ENCODE measurements at places on chromosomes 3 and 15. TPM values are rescaled to one million over a fixed set of nuclear protein-coding genes. Genes with fewer than 3 reads are reported as not detected.

Gene DAZL
- not detected for polyA plus RNA-seq

GRCh38 chr3:174440741-174441587 is 418.2 kb upstream of the NAALADL2 start:
- peak; percentile 93 for DNase-seq

DNA sequence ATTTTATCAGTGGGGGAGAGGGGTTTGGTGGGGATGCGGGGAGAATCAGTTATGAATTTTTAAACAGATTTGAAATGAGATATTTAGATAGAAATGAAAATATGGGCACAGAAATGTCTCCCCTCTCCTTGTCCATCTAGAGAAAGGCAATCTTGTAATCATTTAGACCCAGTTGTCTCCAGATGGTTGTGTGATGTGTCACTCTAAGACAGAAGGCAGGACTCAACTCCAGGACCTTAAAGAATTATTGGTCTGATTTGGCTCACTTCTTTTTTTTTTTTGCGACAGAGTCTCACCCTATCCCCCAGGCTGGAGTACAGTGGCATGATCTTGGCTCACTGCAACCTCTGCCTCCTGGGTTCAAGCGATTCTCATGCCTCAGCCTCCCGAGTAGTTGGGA is 77.2 kb downstream of the EOMES start:
- DNase-seq: no peak

DNA sequence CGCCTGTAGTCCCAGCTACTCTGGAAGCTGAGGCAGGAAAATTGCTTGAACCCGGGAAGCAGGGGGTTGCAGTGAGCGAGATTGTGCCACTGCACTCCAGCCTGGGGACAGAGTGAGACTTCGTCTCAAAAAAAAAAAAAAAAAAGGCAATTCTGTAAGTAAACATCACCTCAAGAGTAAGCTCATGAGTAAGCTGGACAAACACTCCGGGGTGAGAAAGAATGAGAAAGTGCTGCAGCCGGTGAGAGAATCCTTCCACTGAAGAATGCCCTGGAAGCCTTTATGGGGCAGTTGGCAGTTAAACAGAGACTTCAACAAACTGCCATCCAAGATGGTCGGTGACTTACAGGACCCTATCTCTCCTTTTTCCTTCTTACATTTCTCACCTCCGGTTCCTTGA is 47.5 kb downstream of the FEZF2 start:
- DNase-seq: no peak

DNA sequence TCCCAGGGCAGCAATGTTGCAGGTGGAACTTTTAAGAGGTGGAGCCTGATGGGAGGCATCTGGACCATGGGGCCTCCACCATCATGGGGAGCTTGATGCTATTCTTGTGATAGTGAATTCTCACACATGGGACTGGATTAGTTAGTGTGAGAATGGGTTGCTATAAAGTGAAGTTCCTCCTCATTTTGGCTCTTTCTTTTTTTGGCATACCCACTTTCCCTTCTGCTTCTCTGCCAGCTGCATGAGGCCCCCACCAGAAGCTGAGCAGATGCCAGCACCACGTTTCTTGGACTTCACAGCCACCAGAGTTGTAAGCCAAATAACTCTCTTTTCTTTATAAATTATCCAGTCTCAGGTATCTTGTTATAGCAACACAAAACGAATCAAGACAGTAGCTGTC is 101.0 kb downstream of the PEX5L start:
- DNase-seq: no peak

DNA sequence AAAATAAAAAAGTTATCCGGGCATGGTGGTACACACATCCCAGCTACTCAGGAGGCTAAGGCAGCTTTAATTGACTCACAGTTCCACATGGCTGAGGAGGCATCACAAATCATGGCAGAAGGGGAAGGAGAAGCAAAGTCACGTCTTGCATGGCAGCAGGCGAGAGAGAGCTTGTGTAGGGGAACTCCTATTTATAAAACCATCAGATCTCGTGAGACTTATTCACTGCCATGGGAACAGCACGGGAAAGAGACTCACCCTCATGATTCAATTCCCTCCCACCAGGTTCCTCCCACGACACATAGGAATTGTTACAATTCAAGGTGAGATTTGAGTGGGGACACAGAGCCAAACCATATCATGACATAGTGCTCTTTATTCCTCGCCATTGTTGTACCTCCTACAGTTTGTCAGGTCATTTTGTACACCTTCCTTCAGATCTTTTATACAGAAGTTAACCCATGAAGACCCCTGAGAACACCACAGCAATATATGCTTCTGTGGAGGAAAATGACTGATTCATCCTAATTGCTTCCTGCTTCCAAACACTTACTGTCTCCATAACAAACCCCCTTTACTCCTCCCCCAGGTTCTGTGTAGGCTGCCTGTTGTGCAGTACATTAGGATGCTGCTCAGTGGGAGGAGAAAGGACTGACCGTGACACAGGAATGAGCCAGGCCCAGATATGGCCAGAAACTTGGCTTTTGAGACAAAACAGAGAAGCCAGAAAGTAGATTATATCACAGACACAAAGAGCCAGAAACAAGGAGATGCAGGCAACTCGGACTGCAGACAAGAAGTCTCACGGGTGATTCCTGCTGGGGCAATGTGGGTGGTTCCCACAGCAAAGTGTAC is 67.9 kb upstream of the HEG1 start:
- DNase-seq: no peak

GRCh38 chr3:97256060-97256459 is 441.7 kb downstream of the EPHA6 start:
- no peak for DNase-seq

Gene IL20RB
- polyA plus RNA-seq: 0.96 TPM

Gene CCNL1
- polyA plus RNA-seq: 205 TPM

DNA sequence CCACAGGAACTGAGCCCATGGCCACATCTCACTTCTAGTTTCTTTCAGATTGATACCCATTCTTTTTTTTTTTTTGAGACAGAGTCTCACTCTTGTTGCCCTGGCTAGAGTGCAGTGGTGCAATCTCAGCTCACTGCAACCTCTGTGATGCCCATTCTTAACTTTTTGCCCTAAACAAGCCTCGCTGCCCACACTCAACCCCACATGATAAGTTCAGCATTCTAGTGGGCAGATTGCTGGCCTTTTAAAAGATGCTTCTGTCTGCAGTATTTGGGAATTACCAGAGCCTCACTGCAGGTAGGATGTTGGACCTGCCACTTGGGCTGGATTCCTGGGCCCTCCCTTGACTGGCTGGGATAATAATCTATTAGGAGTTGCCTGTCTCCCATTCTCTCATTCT is 51.0 kb downstream of the TRANK1 start:
- no peak for DNase-seq

DNA sequence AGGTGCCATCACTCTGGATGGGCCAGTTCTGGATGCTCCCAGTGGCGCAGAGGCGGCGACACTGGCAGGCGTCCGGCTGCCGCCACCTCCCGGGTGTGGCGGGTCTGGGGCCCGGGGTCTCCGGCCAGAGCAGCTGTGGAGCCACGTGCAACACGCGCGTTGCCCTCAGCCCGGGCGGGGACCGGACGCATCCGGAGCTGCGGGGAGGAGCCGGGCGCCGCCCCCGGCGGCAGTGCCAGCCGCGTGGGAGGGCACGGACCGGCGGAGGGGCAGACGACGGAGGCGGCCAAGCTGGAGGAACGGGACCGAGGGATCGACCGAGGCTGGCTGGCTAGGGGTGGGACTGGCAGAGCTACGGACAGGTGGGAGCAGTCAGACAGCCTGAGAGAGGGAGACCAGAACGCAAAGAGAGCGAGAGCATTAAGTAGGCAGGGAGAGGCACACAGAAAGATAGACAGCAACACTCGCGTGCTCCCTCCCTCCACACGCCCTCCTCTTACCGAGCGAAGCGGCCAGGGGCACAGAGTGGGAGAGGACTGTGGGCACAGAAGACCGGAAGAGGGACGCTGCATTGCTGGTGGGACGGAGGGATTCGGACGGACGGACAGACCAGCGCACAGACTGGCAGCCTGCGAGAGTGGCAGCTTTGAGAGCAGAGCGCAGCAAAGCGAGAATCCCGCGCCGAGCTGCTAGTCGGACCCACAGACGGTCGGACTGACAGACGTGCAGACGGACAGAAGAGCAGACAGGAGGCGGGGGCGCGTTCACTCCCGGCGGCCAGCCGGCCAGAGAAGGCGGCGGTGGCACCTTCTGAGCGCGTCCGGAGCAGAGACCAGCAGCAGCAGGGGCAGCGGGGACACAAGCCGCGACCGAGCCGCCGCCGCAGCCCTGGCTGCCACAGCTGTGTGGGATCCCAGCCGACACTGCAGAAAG is at the start of gene ARPP21:
ARPP21 (plus strand) TSS at position 272 of the 933 bp plus-strand sequence. CDS start 42,227 bp downstream, outside the sequence.
- DNase-seq: no peak

- no peak for DNase-seq
Measured at GRCh38 chr15:45150997-45151396, 21.2 kb downstream of the DUOX1 start.

Gene GABRB3
- 2.3 TPM for polyA plus RNA-seq

DNA sequence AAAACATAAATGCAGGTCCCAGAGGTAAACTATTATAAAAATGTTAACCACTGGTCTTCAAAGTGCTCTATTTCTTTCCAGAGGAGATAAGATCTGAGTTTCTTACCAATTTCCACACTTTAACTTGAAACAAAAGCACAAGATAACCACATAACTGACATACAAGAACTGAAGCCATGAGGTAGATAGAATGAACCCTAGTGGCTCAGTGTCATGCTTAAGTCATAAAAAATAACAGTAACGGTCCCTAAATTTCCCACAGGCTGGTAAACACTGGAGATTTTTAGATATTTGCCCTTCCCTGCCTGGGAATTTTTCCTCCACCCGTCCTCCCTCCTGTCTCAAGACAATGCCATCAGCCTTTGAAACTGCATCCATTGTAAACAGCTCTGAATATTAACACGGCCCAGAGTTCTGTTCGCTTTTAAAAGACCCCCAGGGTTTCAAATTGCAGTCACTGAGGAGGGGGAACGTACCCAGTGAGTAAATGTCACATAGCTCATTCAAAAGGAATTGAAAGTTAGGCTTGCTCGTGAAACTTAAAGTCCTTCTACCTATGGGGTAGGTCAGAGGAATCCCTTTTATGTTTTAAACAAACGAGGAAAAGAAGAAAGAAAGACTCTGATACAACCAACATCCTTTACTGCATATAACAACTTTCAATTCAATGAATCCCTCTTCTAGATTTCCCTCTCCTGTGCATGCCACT is 5.7 kb downstream of the LRIG1 start:
- no peak for DNase-seq

Gene PTPRG
- polyA plus RNA-seq: 52.9 TPM

DNA sequence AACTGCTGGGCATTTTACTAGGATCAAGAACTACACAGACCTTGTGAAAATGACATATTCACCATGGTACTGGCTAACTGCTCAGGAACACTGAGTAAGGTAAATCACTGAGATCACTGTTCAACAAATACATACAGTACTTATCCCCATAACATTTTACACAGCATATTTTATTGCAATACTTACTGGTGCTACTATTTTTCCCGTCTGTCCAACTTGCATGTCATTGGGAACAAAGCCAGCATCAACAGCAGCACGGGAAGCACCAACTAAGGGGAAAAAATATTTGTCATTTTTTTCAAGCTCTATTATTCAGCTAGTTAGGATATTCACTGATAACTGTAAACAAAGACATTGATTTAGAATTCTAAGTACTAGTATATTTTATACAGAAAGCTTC is 37.0 kb downstream of the ETFA start:
- DNase-seq: no peak

GRCh38 chr15:65645392-65645791 is 23.7 kb downstream of the SLC24A1 start:
- DNase-seq: no peak

DNA sequence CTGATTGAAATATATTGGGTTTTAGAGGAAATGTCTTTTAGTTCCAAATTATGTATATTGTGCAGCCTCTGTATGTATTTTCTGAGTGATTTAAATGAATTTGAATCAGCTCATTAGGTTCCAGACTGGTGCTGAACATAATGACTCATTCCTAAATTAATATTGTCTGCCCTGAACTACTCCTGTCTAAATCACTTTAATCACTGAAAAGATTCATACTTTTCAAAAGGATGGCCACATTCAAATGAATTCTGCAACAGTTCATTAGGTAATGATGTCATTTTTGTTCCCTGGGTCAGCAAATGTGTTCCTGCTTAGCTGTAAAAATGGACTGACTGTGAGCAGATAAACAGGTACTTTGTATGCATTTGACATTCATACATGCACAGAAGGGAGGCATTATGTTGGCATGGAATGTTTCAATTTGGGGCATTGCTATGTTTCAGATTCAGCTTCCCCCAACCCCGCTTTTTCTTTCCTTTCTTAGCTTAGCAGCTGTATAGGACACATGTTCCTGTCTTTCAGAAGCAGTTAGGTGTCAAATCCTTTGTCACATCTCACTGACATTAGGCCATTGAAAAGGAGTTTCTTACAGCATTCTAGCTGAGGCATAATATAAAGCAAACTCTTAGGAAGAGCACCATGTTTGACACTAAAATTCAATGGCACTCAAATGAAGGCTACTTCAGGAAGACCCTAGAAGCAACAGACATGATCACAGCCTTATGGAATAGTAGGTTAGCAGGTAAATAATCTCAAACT is 318.5 kb upstream of the ARPP21 start:
- no peak for DNase-seq

- DNase-seq: no peak
Measured at GRCh38 chr3:146139586-146140110, 21.3 kb downstream of the PLOD2 start.

Gene TWF2
- 37.7 TPM for polyA plus RNA-seq

Gene DLEC1
- 10.5 TPM for polyA plus RNA-seq
